ENCODE measurements at places on chromosomes 4 and X.

DNA sequence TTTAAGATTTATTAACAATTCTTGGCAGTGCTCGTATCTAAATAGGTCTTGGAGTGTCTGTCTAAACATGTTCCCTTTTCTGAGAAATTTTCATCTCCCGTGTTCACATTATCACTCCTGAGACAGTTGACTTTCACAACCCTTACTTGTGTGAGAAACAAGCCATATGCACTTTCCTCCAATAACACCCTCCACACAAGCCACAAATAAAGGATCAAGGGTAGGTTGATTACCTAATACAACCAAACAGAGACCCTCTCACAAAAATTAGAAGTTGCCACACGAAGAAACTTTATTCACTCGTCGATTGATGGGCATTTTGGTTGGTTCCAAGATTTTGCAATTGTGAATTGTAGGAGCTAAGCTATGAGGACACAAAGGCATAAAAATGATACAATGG is 763.9 kb downstream of the TRAM1L1 start:
- no peak for DNase-seq

- peak; percentile 8 for DNase-seq
Observed at GRCh38 chrX:38717871-38718270, 83.4 kb upstream of the MID1IP1 start.

- no peak for DNase-seq
Observed at GRCh38 chrX:41946235-41946634, 22.9 kb upstream of the CASK start.

- DNase-seq, result no peak
Observed at GRCh38 chrX:153974726-153975286, 2.3 kb downstream of the TMEM187 start.

DNA sequence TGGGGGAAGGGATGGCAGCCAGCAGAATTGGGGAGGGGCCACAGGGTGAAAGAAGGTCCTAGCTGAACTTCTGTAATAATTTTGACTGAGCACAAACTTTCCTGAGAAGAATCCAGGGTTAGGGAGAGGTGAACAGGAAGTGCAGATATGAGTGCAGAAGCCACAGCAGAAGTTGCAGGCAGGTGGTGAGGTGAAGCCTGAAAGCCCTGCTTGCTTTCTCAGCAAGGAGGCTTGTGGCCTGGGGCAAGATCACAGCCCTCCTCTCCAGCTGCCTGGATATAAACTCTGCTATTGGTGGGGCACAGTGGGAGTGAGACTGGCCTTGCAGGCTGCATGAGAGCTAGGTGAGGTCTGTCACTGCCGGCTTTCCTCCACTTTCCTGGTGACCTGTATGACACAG is 44.1 kb upstream of the UPRT start:
- no peak for DNase-seq

DNA sequence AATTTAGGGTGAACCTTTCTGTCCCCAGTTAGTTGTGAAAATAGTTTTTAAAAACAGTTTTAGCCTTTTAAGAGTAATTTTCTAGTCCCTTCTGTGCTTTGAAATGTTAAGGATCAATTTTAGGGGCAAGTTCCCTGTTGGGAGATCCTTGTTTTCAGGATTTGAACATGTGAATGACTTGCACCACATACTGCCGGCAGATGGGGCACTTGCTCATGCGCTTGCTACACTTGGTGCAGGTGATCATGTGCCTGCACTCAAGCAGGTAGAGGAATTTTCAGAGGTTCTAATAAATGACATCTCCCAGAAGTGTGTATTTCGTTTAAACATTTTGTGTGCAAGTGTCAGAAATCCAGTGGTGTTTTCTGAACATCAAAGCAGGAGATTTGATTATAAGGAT is 195.9 kb downstream of the CHM start:
- peak; percentile 1 for DNase-seq

- peak; percentile 5 for DNase-seq
Observed at GRCh38 chrX:103919270-103919637, 43.2 kb upstream of the TMSB15B start.

DNA sequence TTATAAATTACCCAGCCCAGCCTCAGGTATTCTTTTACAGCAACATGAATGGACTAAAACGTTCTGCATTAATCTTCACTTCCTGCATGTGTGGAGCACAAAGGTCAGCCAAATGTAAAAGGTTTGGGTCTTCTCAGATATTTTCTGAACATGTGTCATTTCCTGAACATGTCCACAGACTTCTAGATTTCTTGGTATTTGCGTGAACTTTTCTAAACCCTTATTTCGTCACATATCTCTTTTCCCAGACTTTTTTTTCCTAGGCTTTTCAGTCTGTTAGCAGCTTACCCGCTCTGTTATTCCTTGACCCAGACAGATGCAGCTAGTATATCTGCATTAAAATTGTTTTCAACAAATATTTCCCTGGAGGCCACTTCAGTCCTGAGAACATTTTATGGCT is 57.3 kb upstream of the USP51 start:
- no peak for DNase-seq

- DNase-seq, result no peak
Observed at GRCh38 chrX:44698357-44698756, 145.5 kb upstream of the DUSP21 start.

DNA sequence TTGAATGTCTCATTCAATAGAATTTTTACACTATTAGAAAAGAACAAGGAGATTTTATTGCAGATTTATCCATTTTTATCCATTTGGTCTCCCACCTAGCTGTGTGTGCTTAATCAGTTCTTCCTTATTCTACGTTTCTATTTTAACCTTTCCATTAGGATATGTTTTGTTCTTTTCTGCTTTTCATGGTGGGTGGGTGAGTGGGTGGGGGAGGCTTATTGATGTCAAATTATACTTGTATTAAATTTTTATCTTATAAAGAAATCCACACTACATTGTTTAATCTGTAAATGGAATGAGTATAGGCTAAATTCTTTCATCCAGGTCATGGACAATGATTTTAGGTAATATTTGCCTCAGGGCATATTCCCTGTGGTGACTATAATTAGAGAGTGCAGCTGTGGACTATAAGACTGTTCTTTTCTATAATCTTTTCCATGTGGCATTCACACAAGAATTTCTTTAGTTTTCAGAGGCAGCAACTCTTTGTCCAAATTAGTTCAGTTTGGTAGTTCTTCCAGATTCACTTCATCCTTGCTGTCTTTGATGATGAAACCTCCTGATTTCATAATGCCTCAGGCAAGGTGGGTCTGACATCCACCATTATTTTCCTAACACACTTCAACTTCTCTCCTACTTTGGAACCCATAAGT is 2451.8 kb downstream of the PCDH7 start:
- no peak for DNase-seq

GRCh38 chr4:173009129-173009823 is 159.3 kb upstream of the GALNT7 start:
- DNase-seq, result no peak

DNA sequence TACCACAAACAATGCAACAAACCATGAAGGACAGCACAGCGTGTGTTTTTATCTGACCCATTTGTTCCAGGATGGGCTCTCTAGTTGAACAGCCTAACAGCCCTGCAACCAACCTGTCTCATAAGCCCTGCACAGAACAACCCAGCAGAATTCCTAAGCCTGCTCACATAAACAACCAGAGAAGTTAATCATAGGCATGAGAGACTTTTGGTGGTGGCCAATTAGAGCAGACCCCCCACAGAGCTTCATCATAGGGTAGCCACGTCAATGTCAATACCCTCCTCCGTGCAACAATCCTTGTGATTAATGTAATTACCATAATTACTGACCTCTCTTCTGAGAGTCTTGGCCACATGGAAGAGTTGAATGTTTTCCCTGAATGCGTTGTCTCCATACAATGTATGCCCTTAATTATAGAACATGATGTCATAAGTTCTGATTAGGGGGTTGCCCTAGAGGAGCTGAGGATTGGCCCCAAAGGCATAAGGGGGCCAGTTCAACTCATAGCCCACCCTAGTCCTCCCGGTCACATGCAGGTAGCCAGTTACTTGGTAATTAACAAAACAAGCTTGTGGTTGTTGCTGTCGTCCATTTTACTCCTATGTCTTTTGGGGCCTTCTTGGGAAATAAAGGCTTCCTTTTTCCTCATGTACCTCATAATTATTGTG is 92.7 kb downstream of the SYNPO2 start:
- DNase-seq, result no peak

- no peak for DNase-seq
Observed at GRCh38 chr4:36330796-36331195, 49.4 kb downstream of the DTHD1 start.

DNA sequence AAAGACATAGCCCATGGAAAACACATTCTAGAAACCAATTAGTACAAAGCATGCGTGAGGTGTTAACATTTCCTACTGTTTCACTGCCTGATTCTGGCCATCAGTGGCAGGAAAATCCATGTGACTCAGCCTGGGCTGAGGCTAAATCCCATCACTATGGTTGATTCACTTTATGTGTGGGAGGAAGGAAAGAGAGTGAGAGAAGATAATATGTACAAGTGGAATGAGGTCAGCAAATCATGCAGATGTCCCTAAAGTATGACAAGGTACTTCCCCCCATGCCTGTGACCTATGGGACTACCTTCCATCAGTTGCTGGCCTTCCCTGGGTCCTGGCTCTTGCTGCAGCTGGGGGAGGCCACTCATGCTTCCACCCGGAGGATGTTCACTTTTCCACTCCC is 64.2 kb upstream of the MAP3K15 start:
- peak; percentile 2 for DNase-seq

GRCh38 chr4:97238956-97239666 is 904.2 kb downstream of the STPG2 start:
- DNase-seq, result no peak

GRCh38 chr4:26044983-26045382 is 131.0 kb downstream of the SMIM20 start:
- DNase-seq, result no peak

DNA sequence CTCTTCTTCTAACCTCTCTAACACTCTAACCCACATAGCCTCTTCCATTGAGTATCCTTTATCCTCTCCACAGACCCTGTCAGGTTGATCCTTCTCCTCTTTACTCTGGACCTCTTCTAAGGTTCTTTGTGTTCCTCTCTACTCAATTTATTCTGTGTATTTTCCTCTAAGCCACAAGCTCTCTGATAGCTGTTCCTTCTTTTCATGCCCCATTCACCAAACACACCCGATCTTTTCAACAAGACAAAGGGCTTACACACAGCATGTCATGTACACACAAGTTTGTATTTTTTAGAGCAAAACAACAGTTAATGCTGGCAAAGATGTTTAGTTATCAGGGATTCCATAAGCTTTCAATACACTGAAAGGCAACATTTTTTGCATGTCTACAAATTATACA is 1.9 kb downstream of the SPIN2B start:
- no peak for DNase-seq

GRCh38 chrX:9844936-9845577 is 58.8 kb downstream of the SHROOM2 start:
- DNase-seq, result no peak

- no peak for DNase-seq
Observed at GRCh38 chrX:118352566-118352965, 6.7 kb downstream of the WDR44 start.

DNA sequence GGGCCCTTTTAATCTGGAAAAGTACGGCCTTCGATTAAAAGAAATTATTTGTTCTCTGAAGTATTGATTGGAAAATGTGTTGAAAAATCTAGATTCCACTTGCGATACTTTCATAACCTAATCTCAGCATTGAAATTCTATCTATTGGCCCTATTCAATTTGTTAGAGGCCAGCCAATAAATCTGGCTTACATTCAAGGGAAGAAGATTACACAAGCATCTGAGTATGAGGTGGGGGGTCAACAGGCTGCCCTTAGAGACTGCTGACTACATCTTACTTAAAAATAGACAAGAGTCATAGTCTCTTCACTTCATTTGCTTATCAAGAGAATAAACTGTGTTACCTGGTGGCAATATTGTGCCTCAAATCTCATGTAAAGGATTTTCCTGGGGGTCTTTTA is 248.0 kb upstream of the KCNIP4 start:
- no peak for DNase-seq

DNA sequence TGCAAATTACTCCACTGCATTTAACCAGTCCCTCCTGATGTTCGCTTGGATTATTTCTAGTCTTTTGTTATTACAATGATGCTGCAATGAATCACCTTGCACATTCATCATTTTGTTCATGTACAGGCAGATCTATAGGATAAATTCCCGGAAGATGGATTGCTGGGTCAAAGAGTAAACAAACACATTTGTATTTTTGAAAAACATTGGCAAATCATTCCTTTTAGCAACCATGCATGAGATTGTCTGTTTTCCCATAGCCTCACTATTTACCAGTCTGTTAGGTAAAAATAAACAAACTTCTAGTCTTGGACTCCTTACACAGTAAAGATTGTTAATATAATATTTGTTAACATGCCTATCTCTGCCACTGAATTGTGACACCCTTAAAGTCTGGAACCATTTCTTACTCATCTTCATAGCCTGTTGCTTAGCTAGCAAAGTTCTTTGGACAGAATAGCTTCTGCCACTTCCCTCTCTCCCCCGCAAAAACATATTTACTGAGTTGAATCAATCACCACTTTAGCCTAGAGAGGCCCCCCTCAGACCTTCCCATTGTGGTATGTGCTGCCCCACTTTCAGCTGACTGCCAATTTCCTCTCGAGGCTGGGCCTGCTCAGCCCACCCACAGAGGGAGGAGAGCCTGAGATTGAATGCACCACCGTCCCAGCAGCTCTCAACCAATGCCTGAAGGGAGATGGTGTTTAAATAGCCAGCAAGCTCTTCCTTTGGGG is 108.4 kb upstream of the ATXN3L start:
- peak; percentile 69 for DNase-seq

- peak; percentile 82 for DNase-seq
Observed at GRCh38 chr4:78776729-78777575, 802 bp downstream of the BMP2K start.

GRCh38 chrX:76796311-76796710 is 368.8 kb downstream of the MAGEE1 start:
- no peak for DNase-seq

GRCh38 chrX:10001496-10001895 is 34.3 kb downstream of the CLDN34 start:
- no peak for DNase-seq

Measured in RWPE1 (cell line).